SIG-M5 (cell line): ENCODE measurements at places on chromosomes 1 and 21.

DNA sequence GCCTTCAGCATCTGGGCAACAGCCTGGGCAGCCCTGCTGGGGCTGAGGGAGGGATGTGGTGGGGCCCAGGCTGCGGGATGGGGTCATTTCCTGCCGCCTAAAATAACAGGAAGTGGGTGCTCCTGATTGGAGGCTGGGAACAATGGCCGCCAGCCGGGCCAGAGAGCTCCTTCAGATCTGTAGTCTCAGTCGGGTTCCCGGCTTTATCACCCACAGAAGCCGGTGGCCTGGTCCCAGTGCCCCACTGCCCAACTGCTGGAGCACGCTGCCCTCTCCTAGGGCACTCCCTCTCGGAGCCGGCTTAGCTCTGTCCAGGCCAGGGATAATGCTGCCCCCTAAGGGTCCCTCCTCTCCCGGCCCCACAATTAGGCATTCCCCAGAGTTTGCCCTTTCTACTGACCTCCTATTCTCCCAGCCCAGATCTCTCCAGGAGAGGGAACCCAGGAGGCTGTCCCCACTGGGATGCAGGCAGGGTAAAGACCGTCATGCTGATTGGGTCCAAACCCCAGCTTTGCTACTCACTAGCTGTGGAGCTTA, 5.1 kb downstream of the MAP7D1 start:
- no peak for DNase-seq

GRCh38 chr1:243396876-243397275, 141.0 kb downstream of the SDCCAG8 start:
- no peak for DNase-seq

- DNase-seq: no peak
Observed at GRCh38 chr1:206060844-206061243, 7.9 kb downstream of the RHEX start.

DNA sequence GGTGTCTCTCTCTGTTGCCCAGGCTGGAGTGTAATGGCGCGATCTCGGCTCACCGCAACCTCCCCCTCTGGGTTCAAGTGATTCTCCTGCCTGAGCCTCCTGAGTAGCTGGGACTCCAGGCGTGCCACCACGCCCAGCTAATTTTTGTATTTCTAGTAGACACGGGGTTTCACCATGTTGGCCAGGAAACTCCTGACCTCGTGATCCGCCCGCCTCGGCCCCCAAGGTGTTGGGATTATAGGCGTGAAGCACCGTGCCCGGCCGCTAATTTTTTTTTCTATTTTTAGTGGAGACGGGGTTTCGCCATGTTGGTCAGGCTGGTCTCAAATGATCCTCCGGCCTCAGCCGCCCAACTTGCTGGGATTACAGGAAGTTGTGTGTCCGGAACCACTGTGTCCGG, 597 bp downstream of the HORMAD1 start:
- DNase-seq: no peak

GRCh38 chr1:101262630-101263348, 26.0 kb downstream of the S1PR1 start:
- no peak for DNase-seq

- no peak for DNase-seq
Observed at GRCh38 chr1:156618853-156619581, at the start of gene HAPLN2. TSS of gene HAPLN2 (plus strand) at chr1:156619415. CDS start at chr1:156623491, 4,076 bp downstream.
